ENCODE measurements at places on chromosomes 16 and 17.

GRCh38 chr16:77459534-77460254 is 24.9 kb upstream of the ADAMTS18 start:
- DNase-seq, result no peak

DNA sequence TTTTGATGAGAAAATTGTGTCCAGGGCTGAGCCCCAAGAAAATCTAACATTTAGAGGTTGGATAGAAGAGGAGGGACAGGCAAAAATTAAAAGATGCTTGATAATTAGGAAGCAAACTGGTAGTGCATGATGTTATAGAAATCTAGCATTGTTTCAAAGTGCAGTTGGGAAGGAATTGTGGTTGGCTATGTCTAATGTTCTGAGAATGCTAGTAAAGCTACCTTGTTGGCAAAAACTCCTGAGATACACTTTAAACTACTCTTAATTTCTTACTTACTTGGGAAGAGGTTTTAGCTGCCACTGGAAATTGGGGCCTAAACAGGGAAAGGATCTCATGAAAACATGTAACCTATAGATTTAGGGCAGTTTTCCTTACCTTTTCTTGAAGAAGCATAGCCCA is 48.3 kb downstream of the MAP2K4 start:
- no peak for DNase-seq

DNA sequence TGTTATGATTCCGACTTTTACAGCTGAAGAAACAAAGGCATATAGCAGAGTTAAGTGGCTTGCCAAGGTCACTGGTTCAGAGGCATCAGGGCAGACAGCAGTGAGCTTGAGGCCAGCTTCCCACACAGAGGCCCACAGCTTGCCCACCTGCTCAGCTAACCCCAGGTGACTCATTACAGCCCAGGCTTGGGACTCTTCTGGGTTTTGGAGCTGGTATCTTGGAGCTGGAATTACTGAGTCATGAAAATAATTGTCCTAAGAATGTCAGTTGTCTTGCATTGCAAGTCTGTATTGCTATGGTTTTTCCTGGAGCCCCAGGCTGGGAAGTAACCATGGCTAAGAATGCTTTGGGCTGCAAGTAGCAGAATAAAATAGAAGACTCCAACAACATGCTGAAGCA is 32.4 kb upstream of the IRX3 start:
- DNase-seq, result no peak

GRCh38 chr16:81427219-81427618 is 17.4 kb upstream of the CMIP start:
- DNase-seq, result no peak

GRCh38 chr17:80035687-80035936 is at the start of gene TBC1D16:
TSS of gene TBC1D16 (minus strand) at chr17:80035872. CDS start at chr17:80013547, 22,325 bp downstream.
- no peak for DNase-seq

GRCh38 chr17:18160128-18160856 is 23.3 kb upstream of the ALKBH5 start:
- no peak for DNase-seq

DNA sequence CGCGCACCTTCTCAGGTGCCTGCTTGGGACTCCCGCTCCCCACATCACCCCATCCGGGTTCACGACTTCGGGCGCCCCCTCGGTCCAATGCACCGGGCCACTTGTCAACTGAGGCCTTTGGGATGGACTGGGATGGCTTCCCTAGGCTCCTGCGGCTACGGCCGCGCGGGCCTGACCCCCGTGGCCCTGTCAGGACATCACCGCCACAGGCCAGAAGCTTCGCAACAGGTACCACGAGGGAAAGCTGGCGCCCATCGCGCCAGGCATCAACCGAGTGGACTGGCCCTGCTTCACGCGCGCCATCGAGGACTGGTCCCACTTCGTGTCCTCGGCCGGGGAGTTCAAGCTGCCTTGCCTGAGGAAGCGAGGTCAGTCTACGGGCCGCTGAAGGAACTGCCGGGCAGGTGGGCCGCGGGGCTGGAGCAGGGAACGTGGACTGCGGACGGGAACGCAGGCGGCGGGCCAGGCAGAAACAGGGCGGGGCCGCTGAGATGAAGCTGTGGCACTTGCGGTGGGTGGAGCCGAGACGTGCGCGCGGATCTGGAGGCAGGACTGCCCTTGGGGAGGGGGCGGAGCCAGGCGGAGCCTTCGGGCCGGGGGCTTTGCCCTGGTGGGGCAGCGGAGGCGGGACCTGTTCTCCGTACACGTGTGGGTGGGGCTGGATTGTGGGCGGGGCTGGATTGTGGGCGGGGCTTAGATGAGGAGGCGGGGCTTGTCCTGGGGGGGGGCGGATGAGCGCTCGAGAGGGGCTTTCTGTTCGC is 13.7 kb upstream of the CNGB1 start:
- peak; percentile 76 for DNase-seq

- no peak for DNase-seq
Observed at GRCh38 chr17:81944858-81945257, 2.2 kb downstream of the MYADML2 start.

DNA sequence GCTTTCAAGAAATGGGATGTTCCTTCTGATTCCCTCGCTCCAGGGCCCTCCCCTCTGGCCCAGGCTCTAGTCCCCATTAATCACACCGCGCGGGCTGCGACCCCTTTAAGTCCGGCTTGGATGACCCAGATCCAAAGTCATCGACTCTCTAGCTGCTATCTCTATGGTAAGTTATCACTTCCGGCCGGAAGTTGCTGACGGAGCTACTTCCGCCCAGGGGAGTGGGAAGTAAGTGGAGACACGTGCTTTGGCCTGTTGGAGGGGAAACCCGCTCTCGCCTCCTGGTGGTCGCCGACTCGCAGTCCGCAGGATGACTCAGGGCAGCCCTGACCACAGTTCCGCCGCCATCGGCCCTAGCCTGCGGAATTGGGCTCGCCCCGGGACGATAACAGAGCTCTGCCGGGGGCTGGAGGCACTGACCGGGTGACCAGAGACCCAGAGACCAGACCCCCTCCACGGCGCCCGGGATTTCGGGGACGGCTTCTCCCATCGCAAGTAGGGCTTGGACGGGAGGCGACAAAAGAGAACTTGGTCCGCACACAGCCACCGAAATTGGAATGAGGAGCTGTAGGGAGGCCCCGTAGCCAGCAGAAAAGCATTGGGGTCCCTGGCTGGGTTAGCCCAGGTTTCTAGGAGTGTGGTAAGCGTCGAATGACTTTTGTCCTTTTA is 52.2 kb upstream of the SEC14L1 start:
- DNase-seq, result peak; percentile 78

DNA sequence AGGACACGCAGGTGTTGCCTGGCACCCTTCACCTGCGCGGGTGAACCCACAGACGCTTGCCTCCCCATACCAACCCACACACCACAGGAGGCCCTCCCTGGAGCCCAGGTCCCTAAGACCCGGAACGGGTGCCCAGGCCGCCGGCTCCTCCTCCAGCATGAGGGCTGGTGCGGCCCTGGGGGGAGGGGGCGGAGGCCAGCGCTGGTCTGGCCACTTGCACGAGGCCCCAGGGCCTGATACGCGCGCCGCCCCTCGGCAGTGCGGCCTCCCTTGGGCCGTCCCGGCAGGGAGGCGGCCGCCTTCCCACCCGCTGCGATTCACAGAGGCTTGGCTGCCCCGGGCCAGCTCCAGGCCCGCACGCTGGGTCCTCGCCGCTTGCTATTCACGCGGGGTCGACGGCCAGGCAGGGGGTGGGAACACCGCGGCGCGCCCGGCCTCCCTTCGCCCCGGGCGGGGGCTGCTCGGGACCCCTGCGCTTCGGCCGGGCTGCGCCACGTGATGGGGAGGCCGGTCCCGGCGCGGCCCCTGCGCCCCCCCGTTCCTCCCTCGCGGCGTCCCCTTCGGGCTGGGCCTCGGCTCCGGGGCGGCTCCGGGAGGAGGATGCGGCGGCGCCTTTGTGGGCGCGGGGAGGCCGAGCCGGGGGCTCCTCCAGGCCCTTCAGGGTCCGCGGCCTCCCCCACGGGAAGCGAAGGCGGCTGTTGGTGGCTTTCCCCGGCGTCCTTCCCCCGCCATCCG is 685 bp downstream of the FASN start:
- DNase-seq, result no peak

DNA sequence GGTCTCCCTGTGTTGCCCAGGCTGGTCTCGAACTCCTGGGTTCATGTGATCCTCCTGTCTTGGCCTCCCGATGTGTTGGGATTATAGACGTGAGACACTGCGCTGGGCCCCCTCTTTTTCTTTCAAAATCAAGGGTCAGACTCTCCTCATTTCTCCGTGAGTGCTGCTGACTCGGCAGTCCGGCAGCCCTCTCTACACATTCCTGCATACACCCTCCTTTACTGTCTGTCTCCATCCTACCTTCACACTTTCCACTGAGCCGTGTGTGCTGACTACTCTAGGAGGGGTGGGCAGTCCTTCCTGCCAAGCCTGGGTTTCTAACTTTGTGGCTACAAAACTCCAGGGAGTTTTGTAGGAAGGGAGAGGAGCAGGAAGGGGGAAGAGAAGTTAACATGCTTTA is 195.2 kb downstream of the PARN start:
- no peak for DNase-seq

- no peak for DNase-seq
Observed at GRCh38 chr17:29169806-29170591, 10.2 kb downstream of the MYO18A start.

DNA sequence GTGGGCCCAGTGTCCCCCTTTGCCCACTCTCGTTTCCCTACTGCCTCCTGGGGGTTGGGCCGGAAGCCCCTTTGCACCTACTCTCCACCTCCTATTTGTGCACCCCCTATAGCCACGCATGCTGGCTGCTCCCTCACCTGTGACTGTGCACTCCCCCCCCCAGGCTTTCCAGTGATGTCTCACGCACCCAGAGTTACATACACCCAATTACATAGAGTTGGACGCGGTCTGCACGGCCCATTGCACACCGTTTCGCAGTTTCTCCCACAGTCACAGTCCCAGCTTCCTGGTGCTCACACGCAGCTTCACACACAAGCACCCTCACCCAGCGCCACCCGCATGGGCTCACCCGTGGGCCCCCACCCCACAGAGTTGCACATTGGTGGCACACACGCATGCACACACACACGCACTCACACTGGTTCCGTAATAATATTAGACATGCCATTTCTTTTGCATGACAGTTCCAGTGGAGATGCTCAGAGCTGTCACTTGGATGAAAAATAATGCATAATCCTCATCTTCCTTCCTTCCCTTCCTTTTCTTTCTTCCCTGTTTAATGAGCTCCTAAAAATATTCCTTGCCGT is 21.5 kb upstream of the C1QL1 start:
- DNase-seq, result no peak

DNA sequence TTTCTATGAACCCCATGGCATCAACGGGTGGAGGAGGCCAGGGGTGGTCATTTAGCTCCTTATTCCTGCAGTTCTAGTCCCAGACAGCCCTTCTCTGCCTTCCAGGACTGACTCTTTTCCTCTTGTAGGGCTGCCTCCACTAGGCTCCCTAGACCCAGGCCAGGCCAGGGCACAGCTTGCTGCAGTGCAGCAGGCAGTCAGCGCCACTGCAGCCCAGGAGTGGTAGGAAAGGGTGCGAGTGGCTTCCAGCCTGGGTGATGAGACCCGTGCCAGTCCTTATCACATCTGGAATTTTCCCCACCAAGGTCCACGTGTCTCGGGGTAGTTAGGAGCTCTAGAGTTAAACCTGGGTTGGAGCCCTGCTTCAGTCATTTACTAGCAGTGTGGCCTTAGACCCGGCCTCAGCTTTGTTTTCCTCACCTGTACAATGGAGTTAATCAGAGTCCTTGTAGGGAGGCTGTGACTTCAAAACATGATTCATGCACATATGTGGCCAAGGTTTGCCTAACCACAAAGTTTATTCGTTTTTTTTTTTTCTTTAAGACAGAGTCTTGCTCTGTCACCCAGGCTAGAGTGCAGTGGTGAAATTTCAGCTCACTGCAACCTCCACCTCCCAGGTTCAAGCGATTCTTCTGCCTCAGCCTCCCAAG is 4.7 kb downstream of the SLC5A11 start:
- no peak for DNase-seq

- DNase-seq, result no peak
Observed at GRCh38 chr17:57097832-57098421, 12.9 kb downstream of the AKAP1 start.

GRCh38 chr17:6654841-6655731 is 3.5 kb downstream of the C17orf100 start:
- DNase-seq, result no peak

- no peak for DNase-seq
Observed at GRCh38 chr16:65119435-65119834, 2.4 kb downstream of the CDH11 start.

DNA sequence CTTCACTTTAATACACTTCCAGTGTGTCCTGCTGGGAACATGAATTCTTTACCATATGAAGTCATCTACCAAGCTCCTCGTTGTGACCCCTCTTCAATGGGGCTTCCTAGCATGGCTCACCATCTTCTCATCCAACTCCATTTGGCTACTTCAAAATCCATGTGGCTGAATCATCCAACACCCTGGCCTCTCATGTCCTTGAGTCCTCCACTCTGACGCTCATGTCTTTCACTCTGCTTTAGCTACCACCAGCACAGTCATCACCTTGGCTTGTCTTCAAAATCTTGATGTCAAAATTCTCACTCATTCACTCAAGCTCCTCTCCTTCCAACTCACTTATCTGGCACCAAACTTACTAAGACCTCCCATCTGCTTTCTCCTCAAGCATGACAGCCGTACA is 35.8 kb downstream of the AMFR start:
- DNase-seq, result no peak

DNA sequence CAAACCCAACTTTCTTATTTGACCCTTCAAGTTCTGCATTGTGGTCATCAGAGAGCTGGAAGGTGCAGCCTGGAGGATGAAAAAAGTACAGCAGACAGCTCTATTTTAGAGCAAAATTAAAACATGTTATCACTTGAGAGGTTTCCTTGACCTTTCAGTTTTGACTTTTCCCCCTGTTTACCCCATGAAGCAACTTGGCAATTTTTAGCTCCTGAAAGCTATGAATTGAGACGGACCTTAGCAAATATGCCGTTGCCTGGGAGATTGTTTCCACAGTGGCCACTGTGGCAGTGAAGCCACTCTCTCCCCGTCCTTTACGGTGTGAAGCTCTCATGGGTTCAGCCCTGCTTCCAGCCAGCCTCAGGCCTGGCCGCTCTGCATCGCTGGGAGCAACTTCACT is 398.6 kb downstream of the CPPED1 start:
- no peak for DNase-seq

- DNase-seq, result peak; percentile 44
Observed at GRCh38 chr17:58513965-58514769, at the start of gene MTMR4. TSS of gene MTMR4 (minus strand) at chr17:58514638. CDS start at chr17:58514407, 231 bp downstream.

GRCh38 chr17:76379275-76379641 is 5.2 kb upstream of the SPHK1 start:
- no peak for DNase-seq

DNA sequence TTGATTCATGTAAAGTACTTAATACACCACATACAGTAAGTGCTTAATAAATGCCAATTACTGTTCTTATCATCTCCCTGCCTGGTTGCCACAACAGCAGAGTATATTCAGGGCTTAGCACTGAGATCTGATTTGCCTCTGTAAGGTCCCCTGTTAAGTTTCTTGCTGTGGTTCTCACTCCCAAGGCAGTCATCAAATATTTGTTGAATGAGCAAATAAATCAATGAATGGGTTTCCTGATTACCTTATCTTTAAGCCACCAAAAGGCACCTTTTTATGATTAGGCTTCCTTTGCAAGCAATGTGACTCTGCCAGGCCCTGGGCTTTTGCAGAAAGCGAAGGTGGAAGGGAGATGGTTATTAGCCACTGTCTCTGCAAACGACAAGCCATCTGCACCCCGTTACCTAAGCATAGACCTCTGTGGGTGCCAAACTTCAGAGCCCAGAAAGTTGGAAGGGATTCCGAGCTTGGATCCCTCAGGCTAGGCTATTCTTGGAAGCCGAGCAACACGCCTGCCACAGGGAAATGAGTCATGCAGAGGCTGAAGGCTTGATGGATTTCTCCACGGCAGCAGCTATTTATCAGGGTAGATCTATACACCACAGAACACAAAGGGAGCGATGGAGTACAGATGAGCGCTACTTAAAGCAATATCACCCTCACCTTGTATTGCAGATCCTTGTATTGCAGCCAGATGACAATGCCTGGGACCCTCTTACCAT is 102.0 kb downstream of the GRIN2A start:
- DNase-seq, result no peak

Data from stimulated activated CD8-positive, alpha-beta memory T cell treated with anti-CD3 and anti-CD28 coated beads, Interleukin-2, amount 100 ng/mL, for 1 hour (primary cell).